ENCODE measurements at places on chromosomes 2 and 18.

DNA sequence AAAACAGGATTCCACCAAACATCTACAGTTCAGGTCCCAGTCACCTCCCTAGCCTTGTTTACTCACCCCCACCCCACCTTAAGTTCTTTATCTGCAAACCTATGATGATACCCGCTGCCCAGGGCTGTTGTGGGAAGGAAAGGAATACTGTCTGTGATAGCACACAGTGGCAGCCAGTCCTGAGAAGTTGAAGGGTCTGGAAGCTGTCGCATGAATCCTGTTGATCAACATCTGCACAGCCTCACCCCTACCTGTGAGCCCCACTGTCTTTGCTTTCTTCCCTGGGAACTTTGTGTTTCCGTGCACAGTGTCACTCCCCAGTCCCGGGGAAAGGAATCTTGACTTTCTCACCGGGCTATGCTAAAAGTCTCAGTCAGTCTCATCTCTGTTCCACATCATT lies 160.7 kb upstream of the EPAS1 start:
- no peak for DNase-seq

- DNase-seq: no peak
Measured at GRCh38 chr18:55651236-55651635, 63.2 kb upstream of the TCF4 start.

DNA sequence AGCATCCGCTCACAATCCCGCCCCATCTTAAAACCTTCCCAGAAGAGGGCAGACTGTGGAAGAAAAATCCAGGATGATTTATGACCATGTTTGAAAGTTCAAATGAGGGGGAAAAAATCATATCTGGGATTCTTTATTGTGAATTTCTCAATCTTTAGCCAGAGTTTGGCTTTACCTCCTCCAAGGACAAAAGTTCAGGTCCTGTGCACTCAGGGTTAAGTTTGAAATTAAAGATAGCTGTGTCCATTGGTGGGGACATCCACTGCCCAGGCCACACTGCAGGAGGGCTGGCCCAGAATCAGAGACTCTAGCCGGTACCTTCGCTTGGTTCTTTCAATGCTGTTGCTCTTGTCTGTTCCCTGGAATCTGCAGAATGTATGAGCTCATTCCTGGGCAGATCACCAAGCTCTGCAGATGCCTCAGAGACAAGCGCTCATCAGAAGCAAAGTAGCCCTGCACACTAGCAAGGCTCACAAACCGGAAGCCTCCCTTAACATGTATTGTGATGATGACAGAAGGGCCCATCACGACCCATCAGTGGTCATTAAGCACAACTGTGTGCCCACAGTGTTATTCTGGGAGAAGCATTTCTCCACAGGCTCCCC lies 375.3 kb upstream of the KLHL29 start:
- no peak for DNase-seq

DNA sequence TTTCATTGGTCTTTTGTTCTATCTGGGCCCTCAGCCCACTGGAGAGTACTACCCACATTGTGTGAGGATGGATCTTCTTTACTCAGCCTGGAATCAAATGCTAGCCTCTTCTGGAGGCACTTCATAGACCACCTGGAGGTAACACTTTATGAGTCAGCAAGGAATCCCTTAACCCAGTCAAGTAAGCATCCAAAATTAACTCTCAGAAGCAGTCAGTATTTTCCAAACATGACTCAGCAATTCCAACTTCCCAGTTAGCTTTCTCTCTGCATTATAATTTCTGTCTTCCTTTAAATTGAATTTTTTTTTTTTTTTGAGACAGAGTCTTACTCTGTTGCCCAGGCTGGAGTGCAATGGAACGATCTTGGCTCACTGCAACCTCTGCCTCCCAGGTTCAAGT lies 142.7 kb downstream of the ACKR3 start:
- no peak for DNase-seq

- DNase-seq: no peak
Measured at GRCh38 chr18:53644799-53645471, 579.5 kb downstream of the MBD2 start.

DNA sequence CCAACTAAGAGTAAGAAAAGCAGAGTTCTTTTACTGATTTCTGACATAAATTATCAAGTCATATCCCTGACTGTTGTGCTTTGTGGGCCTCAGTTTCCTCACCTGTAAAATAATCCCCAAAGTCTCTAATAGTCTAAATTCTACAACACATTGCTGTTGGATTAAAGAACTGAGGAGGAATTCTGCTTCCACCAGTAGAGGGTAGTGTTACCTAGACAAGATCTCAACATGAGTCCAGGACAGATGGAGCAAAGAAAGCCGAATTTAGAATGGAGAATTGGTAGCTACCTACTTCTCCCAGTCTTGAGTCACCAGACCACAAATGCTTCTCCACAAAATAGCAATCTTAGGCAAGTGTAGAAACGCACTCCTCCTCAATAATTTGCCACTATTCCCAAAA lies 462.5 kb upstream of the FSHR start:
- DNase-seq: peak; percentile 9

DNA sequence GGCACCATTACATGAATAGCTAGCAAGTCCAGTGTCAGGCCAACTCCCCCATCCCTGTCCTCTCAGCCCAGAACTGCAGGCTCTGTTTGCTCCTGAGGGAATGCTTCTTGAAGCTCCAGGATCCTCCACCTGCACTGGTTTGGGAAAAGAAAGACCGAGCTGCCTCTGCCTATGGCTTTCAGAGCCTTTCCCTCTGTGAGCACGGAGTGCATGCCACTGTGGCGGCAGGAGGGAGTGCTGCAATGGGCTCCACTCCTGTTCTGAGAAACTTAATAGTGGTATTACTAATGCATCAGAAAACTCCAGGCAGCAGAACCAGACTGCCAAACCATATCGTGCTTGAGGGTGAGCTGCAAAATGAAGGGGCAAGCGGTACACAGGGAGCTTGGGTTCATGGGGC lies 271.8 kb downstream of the SRBD1 start:
- no peak for DNase-seq

DNA sequence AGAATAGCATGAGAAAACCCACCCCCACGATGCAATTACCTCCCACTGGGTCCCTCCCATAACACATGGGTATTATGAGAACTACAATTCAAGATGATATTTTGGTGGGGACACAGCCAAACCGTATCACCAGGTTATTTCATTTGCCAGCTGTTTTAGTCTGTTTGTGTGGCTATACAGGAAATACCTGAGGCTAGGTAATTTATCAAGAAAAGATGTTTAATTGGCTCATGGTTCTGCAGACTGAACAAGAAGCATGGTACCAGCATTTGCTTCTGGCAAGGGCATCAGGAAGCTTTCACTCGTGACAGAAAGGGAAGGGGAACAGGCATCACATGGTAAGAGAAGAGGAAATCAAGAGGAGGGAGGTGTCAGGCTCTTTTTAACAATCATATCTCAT lies 329.2 kb downstream of the GULP1 start:
- DNase-seq: no peak

DNA sequence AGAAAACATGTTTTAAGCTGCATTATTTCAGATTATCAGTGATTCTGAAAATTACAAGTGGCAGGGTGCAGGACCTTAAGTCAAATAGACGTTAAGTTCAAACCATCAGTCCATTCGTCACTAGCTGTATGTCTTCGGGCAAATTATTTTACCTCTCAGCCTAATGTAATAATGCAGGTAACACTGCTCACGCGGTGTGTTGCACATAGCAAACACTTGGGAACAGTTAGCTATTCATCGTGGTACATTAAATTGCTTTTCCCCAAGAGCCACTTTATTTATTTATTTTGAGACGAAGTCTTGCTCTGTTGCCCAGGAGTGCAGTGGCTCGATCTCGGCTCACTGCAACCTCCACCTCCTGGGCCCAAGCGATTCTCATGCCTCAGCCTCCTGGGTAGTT lies 10.1 kb downstream of the MAT2A start:
- DNase-seq: no peak

- no peak for DNase-seq
Measured at GRCh38 chr2:28247290-28247689, 145.4 kb upstream of the FOSL2 start.

DNA sequence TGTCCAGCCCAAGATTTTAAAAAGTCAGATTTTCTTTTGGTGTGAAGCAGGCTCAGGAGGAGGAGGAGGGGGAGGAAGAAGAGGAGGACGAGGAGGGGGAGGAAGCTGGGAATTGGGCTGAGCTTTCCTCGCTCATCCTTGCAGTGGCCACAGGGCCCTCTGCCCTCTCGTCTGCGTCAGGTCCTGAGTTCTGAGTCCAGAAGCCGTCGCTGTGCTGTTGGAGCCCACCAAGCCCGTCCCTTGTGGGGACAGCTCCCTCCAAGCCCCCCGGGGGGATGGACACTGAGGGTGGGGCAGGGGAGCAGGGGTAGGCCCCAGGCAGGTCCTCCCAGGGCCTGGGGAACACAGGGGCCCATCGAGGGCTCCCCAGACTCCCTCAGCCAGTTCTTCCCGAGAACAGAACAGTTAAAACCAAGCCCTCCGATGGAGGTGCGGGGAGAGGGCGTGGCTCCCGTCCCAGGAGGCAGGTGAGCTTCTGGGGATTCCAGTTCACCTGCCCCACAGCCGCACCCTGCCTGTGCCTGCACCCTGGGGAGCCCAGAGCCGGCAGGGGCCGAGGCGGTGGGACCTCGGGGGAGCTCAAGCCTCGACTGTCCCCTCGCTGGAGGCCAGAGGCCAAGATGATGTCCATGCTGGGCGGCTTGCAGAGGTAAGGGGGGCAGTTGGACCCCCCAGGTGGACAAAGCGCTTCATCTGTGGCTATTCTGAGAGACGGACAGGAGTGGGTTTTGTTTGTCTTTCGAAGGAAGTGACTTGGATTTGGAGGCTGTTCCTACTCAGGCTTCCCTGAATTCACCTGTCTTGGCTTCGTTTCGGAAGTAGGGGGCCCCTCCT lies at the start of gene GAL3ST2:
Gene GAL3ST2 (plus strand): TSS at position 487 of the 834 bp plus-strand sequence. CDS start 134 bp downstream, at position 621.
- no peak for DNase-seq

DNA sequence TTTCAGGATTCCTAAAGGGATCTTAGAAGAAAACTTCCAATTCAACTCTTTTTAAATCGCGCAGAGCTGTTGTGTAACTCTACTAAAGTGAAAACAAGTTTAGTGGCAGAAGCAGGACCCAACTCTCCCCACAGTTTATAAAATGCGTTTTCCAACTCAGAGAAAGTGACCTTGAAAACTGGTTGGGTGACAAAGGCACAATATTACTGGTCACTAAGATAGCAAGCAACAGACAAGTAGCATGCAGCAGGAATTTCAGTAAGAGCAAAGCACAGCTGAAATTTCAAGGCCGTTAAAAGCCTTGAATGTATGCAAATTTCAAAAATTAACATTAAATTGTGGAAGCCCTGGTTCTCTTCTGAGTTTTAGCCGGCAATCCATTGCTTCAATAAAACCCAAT lies 66.9 kb downstream of the STK39 start:
- DNase-seq: no peak

- DNase-seq: no peak
Measured at GRCh38 chr2:172855588-172855987, 119.9 kb downstream of the RAPGEF4 start.

GRCh38 chr18:13019301-13019700 lies 28.1 kb downstream of the CEP192 start:
- DNase-seq: no peak

- no peak for DNase-seq
Measured at GRCh38 chr2:57850415-57851130, 196.0 kb upstream of the VRK2 start.

- DNase-seq: peak; percentile 58
Measured at GRCh38 chr2:222903234-222904220, 42.7 kb downstream of the ACSL3 start.

- peak; percentile 79 for DNase-seq
Measured at GRCh38 chr2:207254591-207255464, 89.1 kb upstream of the KLF7 start.

GRCh38 chr2:54673501-54673998 lies 49.9 kb upstream of the EML6 start:
- no peak for DNase-seq

DNA sequence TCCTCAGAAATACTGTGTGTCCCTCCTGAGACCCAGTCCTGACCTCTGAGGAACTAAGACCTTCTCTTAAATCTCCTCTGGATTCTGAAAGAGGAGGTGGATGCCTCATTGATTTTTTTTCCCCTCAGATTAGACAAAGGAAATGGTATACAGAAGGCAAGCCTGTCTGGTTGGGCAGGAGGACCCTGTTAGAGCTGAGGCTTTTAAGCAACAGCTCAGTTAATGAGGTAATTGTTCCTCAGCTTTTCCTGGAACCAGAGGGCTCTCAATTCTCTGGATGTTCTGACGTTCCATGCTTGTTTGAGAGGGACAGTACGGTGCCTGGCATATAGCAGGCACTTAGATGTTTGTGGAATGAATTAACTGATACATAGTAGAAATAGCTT lies 61.7 kb upstream of the MCFD2 start:
- no peak for DNase-seq

Data from AML-193 (cell line).